Foreskin fibroblast (primary cell): ENCODE measurements at places on chromosomes 16 and 17.

DNA sequence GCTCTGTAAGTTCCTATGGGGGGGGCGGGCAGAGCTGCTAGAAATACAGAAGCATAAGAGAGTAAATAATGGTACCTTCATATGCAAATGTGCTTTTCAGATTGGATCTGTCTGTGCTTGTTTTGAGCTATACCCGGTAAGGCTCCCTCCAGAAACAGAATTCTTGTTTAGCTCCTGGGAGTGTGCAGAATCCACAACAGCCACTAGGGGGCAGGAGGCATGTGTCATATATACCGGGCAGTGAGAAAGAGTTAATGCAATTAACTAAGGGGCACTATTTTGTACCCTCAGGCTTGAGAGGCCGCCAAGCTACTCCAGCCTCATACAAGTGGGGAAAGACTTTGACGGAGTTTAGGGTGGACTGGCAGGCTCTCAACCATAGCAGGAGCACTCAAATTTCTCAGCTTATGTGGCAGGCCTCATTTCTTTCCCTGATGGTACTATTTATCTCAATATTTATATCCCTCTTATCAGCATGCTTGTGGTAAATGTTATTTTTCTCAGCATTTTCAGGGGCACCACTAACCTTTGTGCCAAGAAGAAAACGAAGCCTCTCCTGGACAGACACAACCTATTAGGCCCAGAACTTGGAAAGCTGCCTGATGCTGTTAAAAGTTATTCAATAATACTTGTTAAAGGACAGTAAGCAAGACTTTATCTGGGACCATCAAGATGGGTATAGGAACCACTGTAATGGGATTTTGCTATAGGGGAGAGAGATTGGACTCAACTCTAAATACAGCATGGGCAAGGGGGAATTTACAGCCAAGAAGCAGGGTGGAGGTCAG is 10.7 kb upstream of the CENPV start:
- DNase-seq: peak; percentile 86

DNA sequence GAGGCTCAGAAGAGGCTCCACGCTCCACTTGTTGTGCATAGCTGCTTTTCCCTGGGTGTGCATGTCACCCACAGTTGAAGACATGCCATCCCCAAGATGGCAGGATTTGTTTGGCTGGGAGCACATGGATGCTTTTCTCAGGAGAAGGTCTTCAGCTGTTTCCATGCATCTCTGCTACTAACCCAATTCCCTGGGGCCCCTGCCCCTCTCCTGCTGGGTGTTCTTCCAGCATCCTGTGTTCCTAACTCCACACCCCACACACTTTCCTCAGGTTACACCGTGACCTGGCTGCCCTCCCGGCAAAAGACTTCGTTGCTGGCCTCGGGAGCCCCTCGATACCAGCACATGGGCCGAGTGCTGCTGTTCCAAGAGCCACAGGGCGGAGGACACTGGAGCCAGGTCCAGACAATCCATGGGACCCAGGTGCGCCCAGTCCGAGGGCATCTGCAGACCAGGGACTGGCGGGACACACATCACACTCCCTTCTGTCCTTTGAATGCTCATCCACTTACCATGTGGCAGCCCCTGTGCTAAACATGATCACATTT is 21.5 kb downstream of the ITGAL start:
- DNase-seq: no peak

DNA sequence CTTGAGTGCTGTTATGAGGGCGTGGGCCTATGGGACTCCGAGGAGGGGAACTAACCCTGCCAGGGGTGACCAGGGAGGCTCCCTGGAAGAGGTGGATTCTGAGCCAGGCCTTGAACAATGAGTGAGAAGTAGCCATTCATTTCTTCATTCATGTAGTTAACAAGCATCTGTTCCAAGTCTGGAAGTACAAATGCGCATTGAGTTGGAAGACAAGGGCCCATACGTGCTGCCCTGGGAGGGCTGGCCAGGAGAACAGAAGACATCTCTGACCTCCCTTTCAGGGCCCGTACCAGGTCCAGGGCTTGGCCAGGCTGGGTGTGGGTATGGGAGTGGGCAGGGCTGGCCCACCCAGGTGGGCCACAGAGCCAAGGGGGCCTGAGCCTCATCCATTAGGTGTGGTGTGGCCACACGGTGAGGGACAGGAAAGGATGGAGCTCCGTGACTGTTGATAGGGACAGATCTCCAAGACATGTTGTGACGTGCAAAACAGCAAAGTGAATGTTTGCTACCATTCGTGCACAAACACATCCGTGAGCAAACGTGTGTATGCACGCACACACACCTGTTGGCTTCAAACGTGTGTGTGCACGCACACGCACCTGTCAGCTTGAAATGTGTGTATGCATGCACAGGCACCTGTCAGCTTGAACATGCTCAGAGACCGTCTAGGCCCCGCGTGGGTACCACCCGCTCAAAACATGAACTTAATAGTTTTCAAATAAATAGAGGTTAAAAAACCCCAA is 46.8 kb downstream of the ZDHHC7 start:
- DNase-seq: no peak

DNA sequence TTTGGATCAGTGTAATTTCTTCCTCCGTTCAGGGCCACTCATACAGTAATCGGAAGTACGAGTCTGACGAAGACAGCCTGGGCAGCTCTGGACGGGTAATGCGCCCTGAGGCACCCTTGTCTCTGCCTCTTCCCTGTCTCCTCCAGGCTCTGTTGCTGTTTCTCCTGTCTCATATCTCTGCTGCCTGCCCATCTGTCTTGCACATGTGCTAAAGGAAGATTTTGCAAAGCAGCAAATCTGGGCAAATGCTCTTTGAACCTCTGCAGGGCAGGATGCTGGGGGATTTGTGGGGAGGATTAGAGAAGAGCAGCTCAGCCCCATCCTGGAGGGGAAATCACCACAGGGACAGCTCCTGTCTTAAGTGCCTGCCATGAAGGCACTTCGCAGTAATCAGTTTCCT is 32.4 kb upstream of the POLR3E start:
- peak; percentile 62 for DNase-seq
